Suppressor macrophage treated with lipopolysaccharide for 4 hours (primary cell): ENCODE measurements at places on chromosomes 1 and 21.

- no peak for DNase-seq
These were observed 1.4 kb downstream of the ZMYM6 start for GRCh38 chr1:35030338-35030737.

- no peak for DNase-seq
These were observed 179.8 kb upstream of the DAB1 start for GRCh38 chr1:57603696-57604095.

- no peak for DNase-seq
These were observed 671 bp downstream of the KIF26B start for GRCh38 chr1:245155272-245156040.

DNA sequence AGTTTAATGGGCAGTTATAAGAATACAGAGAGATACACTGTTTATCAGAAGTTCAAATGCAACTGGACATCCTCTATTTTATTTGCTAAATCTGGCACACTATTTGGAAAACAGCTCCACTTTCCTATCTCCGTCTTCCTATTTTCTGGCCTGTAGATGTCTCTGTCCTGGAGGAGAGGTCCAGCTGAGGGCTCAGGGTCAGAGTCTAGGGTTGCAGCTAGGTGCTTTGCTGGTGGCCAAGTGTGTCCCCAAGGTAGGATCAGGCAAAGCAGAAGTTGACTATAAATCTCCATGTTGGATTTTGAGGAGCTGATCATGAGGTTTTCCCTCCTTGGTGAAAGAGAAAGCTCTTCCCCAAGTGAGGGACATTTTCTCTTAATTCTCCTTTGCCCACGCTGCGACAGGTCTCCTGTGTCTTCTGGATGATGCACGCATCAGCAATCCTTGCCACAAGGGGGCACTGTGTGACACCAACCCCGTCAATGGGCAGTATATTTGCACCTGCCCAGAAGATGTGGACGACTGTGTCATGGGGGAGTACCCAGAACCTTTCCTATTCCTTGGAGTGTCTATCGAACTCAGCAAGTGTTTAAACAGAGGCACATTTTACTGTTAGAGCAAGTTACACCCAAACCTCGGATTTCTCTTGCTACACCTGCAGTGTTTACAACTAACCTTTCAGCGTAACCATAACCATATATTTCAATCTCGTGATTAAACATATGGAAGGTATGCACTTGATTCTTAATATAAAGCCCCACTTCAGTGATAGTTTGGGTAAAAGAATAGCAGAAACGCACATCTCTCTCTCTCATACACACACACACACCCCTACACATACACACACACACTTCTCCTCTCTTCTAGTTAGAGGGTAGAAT lies 10.2 kb downstream of the ADAM30 start:
- DNase-seq: peak; percentile 48

DNA sequence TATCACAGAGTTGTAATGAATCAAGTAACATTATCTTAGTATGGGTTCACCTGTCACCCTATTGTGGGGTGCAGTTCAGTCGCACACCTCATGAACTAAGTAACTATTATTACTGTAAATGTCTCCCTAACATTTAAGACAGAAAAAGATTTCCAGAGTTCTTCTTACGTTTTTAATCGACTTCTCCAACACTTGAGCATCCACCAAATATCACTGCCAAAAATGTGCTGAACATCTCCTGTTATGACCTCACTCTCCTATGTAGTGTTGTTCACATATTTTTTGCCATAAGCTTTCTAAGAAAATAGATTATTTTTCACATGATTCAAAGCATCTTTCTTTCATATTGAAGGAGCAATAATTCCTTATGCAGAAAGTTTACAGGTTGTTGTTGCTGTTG lies 1.3 kb downstream of the TTLL7 start:
- DNase-seq: no peak

DNA sequence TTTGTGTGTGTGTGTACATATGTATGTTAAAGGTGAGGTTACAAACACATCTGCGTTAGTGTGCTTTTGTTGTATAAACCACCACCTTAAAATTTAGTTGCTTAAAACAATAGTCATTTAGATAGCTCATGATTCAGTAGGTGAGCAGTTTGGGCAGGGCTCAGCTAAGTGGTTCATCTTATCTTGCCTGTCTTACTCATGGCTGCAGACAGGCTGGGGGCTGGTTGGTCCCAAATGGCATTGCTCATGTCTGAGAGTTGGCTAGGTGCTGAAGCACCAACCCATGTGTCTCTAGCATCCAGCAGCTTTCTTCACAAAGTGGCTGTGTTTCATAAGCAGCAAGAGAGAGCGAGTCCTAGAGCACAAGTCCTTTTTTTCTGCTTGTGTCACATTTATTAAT lies 91.4 kb downstream of the MACF1 start:
- no peak for DNase-seq

- no peak for DNase-seq
These were observed 3.6 kb upstream of the ZNF672 start for GRCh38 chr1:248834343-248834940.

GRCh38 chr1:51616490-51616889 lies 402 bp upstream of the OSBPL9 start:
- DNase-seq: no peak

DNA sequence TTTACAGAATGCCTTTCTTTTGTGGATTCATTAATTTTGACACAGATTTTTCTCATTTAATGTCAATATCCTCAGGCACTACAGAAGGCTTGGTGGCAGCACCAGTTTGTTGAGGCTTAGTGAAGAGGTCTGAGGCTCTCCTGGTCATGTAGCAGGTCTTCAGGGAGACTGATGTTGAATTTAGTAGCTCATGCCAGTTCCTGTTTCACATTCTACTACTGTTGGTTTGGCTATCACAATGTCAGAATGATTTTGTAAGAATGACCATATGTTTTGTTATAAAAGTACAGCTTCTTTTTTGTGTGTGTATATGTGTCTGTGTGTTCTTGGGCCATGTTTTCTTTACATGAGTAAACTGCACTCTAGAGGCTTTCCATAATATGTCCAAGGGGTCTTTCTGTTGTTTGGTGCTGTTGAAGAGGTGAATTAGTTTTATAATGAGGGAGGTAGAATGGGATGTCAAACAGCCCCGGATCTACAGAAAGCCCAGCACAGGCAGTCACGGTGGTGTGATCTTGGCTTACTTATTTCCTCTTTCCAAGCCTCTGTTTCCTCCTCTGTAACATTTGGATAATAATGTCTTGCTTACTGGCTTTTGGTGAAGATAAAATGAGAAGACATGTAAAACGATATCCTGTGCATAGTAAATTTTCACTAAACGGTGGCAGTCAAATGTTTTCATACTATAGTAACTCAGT lies 32.0 kb downstream of the C1orf21 start:
- DNase-seq: peak; percentile 56

GRCh38 chr21:27057997-27058396 lies 91.1 kb upstream of the ADAMTS5 start:
- DNase-seq: no peak

DNA sequence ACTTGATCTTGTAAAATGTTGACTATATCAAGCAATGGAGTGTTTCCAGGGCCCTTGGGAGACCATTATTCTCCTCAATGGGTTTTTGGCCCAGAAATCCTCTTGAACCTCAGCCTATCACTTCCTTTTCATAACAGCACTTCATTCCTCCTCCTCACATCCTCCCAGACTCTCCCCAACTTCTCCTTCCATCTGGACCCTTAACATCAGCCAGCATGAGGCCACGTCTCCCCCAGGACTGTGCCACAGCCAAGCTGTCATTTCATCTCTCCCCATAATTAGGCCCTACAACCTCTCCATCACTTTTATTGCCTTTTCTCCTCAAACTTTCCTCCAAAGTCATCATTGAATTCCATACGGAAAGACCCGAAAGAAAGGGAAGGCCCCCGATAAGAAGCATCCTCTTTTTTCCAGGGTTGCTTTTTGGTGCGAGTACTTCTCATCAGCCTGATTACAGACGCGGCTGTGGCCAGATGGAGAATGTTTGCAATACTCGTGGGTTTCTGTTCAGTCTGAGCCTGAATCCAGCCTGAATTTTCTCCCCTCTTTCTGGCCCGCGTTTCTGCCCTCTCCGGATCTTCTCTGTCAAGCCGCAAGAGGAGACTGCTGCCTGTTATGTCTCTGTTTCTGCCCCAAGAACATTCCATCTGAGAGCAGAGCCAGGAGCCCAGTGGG lies 52.7 kb upstream of the SLC25A33 start:
- DNase-seq: no peak

DNA sequence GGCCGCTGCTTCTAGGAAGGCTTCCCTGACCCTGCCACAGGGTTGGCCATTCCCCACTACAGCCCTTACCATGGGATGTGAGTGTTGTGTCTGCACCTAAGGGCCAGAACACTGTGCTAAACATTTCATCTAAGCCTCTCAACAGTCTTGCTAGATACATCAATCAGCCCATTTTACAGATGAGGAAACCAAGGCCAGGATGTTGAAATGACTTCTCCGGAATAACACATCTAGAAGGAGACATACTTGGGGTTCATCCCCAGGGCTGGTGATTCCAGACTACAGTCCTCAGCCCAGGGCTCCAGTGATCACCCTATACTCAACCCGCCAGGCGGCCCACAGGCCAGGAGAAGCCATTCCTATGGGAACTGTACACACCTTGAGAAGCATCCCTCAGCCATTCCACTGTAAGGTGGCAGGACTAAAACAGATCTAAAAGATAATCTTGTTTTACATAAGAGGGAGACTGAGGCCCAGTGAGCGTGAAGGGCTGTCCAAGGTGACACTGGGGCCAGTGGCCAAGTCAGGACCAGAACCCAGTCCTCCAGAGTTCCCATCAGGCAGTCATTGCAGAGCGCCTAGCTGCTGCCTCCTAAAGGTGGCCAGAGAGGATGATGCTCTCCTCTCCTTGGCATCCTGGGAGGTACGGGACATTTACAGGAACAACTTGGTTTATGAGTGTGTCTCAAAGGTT lies 119.5 kb downstream of the GLIS1 start:
- no peak for DNase-seq

GRCh38 chr1:223214261-223214807 lies 71.3 kb upstream of the TLR5 start:
- no peak for DNase-seq

DNA sequence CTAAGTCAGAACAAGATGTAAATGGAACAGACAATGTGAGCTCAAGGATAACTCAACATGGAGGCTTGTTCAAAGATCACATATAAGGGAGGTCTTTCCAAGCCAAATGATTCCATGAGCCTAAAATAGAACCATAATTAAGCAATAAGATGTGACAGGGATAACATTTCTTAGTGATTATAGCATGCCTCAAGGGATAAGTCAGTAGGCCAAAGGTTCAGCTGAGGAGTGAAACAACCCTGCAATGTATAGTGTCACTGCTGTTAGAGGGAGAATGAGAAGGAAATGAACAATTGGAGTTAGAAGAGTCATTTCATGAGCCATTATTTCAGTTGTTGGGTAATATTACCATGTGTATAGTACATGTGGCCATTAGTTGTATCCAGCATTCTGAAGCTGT lies 25.0 kb downstream of the GORAB start:
- DNase-seq: peak; percentile 43

DNA sequence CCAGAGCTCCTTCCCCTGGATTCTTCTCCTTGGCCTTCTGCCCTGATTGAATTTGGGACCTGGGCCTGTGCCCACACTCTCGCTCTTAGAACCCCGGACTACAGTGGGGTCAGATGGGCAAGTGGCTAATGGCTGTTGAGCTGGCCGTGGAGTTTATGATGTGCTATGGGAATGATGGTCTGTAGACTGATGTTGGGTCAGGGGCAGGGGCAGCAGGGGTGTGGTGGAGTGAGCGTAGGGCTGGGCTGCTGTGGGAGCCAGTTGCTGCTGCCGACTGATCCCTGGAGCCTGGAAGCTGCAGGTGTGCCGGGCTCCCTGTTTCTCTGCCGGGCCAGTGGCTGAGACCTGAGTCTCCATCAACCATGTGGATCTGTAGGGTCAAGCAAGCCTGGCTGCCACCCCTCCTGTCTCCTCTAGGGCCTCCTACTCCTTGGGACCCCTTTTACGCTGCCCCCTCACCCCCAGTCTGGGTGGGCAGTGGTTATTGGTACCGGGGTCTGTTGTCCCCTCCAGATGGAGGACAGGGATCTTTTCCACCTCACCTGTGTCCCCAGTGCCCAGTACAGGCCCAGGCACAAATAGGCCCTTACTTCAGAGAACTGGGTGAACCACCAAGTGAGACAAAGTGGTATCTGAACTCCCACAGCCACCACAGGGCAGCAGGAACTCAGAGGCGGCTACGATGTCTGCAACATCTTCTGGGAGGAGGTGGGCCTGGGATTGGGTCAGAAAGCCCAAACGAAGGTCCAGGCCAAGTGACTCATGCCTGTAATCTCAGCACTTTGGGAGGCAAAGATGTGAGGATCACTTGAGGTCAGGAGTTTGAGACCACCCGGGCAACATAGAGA lies 5.1 kb downstream of the PODN start:
- no peak for DNase-seq

DNA sequence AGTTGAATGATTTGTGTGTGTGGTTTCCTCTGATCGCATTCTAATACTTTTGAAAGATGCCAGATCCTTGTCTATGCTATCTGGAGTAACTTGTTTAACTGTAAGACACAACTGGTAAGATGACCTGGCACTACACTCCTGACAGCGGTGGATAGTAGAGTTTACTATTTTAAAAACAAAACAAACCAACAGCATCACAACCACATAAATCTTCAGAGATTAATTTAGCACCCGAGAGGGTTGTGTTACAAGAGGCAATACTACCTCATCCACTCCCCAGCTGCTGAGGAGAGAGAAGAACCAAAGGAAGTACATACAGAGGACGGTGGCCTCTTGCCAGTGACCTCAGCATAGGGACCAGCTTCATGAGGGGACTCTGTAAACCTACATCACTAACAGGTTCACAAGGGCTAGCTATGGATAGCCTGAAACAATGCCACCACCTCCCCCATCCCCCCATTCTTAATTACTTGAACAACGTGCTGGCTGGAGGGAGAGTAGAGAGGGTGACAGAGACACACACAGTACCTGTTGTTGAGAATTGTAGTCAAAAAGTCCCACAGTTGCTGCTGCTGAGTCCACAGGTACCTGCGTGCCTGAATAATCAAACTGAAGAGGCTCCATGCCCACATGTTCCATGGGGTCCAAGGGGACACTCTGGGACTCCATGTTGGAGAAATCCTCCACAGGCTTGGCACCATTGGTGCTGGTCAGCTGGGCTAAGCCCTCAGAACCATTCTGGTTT lies 73.5 kb downstream of the PUM1 start:
- no peak for DNase-seq

DNA sequence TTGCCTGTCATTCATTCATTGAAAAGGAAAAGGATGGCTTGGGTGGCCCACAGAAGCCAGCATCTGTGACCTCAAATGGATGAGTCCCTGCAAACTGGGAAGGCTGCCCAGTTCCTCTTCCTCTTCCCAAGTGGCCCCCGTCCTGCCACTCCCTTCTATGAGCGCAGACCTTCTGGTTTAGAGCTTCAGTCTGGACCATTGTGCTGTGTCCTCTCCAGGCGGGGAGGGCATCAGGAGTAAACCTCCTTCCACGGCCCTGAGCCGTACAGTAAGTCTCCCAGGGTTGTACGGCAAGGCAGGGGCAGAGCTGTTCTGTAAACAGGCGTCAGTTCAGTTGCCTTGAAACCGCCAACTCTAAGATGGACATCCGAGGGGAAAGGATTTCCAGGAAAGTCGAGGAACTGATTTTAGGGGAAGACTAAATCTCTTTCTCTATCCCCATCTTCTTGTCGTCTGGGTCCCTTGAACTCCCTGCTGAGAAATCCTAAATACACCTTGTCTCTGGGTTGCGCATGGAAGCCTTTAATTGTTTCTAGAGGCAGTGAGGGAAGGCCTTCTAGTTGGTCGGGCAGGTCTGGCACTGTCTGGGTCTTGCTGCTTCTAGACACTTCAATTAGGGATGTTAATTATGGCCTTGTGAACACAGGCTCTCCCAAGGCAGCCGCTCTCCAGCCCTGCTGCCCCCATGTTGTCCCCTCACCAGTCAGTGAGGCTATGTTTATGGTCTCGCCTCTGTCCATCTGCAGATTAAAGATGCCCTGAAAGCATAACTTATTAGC lies 22.1 kb downstream of the SOX13 start:
- peak; percentile 33 for DNase-seq
